ENCODE measurements at places on chromosomes 5 and 9.

DNA sequence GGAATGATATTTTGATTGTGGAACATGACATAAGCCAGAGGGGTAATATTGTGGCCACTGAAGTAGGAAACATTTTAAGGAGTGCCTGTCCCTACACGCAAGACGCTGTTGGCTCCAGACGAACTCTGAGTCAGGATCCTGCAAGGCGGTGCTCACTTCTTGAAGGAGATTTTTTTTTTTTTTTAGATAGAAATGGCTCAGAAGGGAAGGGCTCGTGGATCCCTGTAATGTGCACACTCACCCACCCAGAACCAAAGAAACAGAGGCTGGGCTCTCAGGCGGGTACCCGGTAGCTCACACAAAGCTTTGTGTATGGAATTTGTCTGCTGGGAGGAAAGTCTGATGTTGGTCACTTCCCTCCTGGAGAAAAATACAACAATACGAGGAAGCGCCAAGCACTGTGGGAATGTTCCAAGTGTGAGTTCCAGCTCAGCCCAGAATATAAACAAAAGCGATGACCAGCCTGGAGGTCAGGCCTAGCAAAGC lies 25.7 kb downstream of the RAPGEF1 start:
- DNase-seq: no peak

DNA sequence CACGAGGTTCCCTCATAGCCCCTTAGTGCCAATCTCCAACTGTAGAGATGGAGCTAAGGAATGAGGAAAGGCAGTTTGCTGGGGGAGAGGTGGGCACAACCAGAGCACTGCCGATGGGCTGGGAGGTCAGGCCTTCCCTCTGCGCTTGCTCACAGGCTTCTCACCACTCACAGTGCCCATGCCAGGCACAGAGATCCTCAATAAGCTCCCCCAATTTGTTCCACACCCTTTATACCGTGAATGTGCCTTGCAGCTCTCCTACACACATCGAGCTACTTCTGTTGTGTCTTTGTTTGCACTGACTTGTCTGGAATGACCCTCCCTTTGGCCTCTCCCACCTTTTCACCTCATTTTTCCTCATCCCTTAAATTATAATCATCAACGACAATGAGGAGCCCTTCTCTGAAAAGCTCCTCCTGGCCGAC lies 1.6 kb upstream of the HK3 start:
- DNase-seq: no peak

GRCh38 chr5:16618138-16618897 lies 1.5 kb upstream of the RETREG1 start:
- DNase-seq: no peak

- no peak for DNase-seq
These were observed 325.1 kb upstream of the PRR16 start for GRCh38 chr5:120139039-120139438.

GRCh38 chr5:159531554-159532105 lies 201.3 kb upstream of the IL12B start:
- DNase-seq: no peak

GRCh38 chr5:43386960-43387362 lies 25.2 kb downstream of the CCL28 start:
- no peak for DNase-seq

DNA sequence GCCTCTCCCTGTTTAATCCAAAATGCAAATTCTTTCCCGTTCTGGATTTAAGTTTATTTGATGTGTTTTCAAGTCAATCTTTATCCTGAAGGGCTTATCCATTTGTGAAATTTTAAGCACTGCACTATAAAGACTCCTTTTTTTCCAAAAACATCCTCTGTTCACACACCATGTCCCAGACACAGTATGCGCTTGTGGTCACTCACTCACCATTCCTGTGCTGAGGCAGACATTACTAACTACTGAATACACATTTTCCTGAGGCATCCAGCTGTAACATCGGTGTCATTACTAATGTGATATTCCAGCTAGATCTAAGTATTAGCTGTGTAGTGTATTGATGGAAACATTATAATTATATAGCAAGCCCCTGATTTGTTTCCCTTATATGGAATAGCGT lies 298.4 kb downstream of the KCTD16 start:
- no peak for DNase-seq

DNA sequence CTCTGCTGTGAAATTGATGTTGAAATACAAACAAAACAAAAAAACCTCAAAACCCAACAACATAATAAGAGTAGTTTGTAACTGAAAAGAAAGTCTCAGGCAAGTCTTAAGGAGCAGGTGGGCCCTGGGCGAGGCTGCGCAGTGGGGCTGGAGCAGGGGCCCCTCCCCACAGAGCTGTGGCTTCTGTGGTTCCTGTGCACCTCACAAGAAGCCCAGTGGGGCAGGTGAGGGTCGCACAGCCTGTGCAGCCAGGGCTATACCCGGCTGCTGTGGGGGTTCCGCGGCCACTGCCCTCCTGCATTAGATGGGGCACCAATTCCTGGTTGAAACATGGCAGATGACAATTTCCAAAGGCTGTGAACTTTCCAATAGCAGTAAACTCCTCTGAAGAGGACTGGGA lies 75.3 kb downstream of the TRIO start:
- DNase-seq: no peak

- DNase-seq: no peak
These were observed 85.6 kb downstream of the FBXW11 start for GRCh38 chr5:171920765-171921391.

- DNase-seq: no peak
These were observed 342.6 kb upstream of the CDH6 start for GRCh38 chr5:30850866-30851265.

- DNase-seq: no peak
These were observed 21.0 kb upstream of the RHOBTB3 start for GRCh38 chr5:95709967-95710650.

DNA sequence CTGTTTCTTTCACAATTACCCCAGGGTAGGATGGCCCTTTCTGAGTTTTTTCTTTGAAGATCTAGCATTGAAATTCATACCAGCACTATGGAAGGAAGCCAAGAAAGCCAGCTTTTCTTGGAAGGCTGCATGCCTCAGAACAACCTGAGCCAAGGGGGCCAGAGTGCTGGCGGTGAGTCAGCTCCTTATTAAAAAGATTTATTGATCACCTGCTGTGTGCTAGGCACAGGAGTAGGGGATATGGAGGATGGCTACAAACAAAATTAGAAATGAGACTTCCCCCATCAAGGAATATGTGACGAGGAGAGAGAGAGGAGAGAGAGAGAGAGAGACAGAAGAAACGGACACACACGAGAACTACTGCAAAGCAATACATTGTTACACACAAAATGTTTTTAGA lies 184.6 kb upstream of the PUM3 start:
- no peak for DNase-seq

DNA sequence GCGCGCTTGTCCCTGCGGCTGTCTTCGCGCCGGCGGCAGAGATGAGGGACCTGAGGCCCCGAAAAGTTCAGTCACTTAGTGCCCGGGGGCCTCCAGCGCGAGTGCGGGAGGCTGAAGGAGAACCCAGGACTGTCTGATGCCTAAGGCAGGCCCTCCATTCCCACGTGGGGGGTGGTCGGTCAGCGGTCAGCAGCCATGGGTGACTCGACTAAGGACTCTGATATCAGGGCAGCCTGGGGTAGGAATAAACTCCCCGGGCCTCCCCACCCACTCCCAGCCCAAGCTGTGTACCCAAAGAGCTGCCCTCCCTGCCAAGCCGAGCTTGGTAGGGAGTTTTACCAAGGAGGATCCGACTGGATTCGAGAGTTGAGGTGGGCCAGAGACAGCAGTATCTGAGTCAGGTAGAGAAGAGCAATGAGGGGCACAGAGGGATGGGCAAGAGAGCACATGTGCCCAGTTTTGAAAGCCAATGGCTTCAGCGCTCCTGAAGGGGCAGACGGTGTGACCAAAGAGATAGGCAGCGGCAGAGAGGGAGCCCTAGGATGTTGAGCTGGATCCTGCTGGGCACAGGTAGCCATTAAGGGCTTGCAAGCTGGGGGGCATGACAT lies 787 bp downstream of the FGFR4 start:
- DNase-seq: no peak

- no peak for DNase-seq
These were observed 66.3 kb upstream of the ZBTB43 start for GRCh38 chr9:126738553-126738952.

- DNase-seq: no peak
These were observed 222.6 kb downstream of the EBF1 start for GRCh38 chr5:158877124-158877581.

- peak; percentile 72 for DNase-seq
These were observed 8.7 kb upstream of the SLC2A8 start for GRCh38 chr9:127388037-127388855.

- DNase-seq: no peak
These were observed 625.3 kb upstream of the DMAC1 start for GRCh38 chr9:8424786-8425410.

- DNase-seq: no peak
These were observed 66.5 kb upstream of the TGFBR1 start for GRCh38 chr9:99038484-99038820.

GRCh38 chr9:79980432-79980831 lies 408.7 kb downstream of the TLE4 start:
- DNase-seq: no peak

GRCh38 chr5:152595405-152595804 lies 190.3 kb upstream of the NMUR2 start:
- no peak for DNase-seq

GRCh38 chr5:150781706-150782614 lies 3.4 kb downstream of the SMIM3 start:
- DNase-seq: no peak

- no peak for DNase-seq
These were observed 3.3 kb upstream of the TTC23L start for GRCh38 chr5:34835664-34836063.

DNA sequence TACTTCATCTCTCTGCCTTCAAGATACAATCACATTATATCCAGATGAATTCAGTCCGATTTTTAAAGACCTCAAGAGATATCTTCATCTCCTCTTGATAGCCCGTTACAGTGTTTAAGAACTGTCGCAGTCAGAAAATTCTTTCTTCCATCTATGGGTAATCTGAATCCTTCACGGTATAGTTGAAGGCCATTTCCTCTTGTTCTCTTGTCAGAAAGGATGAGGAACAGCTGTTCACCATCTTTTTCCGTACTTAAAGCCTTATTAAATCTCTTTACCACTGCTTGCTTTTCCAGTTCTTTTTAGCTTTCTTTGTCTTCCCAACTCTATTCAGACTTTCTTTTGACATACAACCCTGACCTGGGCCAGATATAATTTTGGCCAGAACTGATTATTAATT lies 121.8 kb downstream of the XRCC4 start:
- no peak for DNase-seq

DNA sequence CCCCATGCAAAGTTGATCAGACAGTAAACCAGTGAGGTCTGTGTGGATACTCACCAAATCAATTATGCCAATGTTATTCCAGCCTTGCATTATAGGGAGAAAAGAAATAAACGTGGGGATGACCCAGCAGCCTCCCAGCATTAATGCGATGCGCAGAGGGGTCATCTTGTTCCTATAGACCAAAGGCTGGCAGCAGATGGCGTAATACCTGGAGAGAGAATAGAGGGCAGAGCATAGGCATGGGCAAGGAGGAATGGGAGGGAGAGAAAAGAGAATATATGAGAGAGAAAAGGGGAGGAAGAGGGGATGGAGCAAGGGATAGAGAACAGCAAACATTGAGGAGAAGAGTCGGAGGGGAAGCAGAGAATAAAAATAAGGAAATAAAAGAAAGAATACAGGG lies 131.2 kb downstream of the HTR4 start:
- no peak for DNase-seq

- no peak for DNase-seq
These were observed 93.8 kb upstream of the IL12B start for GRCh38 chr5:159424123-159424522.

GRCh38 chr9:107698779-107699178 lies 209.2 kb upstream of the KLF4 start:
- DNase-seq: no peak

Data from stimulated activated CD4-positive, alpha-beta T cell treated with anti-CD3 and anti-CD28 coated beads, Interleukin-12 subunit alpha, Interleukin-12 subunit beta, amount 100 ng/mL, for 24 hours (primary cell).